NAMALWA (cell line): ENCODE measurements at places on chromosomes 5 and 9.

DNA sequence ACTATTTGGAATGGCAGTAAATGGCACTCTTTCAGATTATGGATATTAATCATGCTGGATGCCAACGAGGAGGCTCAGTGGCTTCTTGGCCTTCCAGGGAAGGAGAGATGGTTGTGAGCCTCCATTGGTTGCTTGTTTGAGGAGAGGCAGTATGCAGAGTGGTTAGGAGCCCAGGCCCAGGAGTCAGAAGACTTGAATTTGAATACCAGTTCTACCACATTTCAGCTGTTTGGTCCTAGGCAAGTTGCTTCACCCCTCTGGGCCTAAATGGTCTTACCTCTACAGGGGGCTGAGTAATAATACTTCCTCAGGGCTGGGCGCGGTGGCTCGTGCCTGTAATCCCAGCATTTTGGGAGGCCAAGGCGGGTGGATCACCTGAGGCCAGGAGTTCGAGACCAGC, 52.5 kb downstream of the COL27A1 start:
- DNase-seq, result no peak

GRCh38 chr9:4277531-4277991, 22.3 kb downstream of the GLIS3 start:
- no peak for DNase-seq

DNA sequence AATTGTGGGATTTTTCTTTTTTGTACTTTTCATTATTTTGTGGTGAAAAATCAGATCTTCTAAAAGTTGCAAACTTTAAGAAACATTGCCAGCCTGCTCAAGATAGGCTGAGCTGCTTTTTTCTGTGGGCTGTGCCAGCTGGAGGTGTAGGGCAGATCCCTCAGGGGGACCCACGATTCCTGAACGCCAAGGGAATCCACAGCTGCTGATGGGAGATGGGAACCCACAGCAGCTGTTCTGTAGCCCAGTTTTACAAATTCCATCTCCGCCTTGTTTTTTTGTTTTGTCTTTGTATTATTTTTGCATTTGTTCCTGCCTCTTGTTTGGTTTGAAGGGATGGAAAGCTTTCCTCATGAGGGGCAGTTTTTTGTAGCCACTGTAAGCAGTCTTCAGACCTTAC, 91.0 kb downstream of the WWC1 start:
- no peak for DNase-seq

DNA sequence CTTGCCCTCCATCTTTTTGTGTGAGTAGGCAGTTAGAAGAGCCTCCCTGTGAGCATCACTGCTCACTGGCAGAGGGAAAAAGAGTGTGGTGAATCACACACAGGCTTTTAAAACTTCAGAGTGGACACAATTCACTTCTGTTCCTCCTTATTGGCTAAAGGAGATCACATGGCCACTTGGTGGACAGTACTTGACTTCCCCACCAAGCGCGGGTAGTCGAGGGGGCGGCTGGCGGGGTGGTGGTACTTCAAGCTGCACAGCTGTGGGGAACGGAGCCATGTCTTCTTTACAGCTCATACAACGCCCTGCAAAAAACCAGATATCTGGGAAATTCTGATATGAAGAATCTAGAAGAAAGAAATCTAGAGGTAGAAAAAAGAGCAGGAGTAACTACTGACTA, 95.4 kb downstream of the PAM start:
- no peak for DNase-seq
